Smooth muscle cell of the coronary artery (primary cell): ENCODE measurements at places on chromosomes 7 and 10. TPM values are rescaled to one million over a fixed set of nuclear protein-coding genes. Genes with fewer than 3 reads are reported as not detected.

The EPHB6 gene
- 1.1 and 9.9 TPM in 2 replicates for total RNA-seq

The HTR5A gene
- total RNA-seq: not detected in 2 replicates

The FRA10AC1 gene
- 3.6 and 4.1 TPM in 2 replicates for total RNA-seq

The SPDYE2B gene
- 0.12 TPM in 1 of 2 replicates, not detected in the other for total RNA-seq

The SLK gene
- 20.7 and 29.6 TPM in 2 replicates for total RNA-seq

The ECHDC3 gene
- total RNA-seq: 4.5 and 5.1 TPM in 2 replicates

The KIF11 gene
- total RNA-seq: 1.2 and 6.5 TPM in 2 replicates

The SBDS gene
- total RNA-seq: 71.0 and 90.3 TPM in 2 replicates

The SPDYE16 gene
- 0.12 and 0.15 TPM in 2 replicates for total RNA-seq

The FEZF1 gene
- total RNA-seq: not detected in 2 replicates

The OR9A2 gene
- 0.12 TPM in 1 of 2 replicates, not detected in the other for total RNA-seq

The C7orf57 gene
- total RNA-seq: not detected in 2 replicates

The TPST1 gene
- total RNA-seq: 113 and 189 TPM in 2 replicates

The CHST15 gene
- total RNA-seq: 6.8 and 13.0 TPM in 2 replicates

The PRKRIP1 gene
- 6.4 and 13.1 TPM in 2 replicates for total RNA-seq

The CHAT gene
- not detected in 2 replicates for total RNA-seq

The MMD2 gene
- not detected in 2 replicates for total RNA-seq

The PIK3AP1 gene
- total RNA-seq: under 0.01 TPM in 1 of 2 replicates, not detected in the other

The STAG3 gene
- total RNA-seq: 0.30 and 1.4 TPM in 2 replicates
